Pulmonary artery endothelial cell (primary cell): ENCODE measurements at places on chromosomes 7 and 10.

- DNase-seq = no peak
These were observed 692.6 kb upstream of the COBL start for GRCh38 chr7:52009181-52009580.

GRCh38 chr10:67662415-67662814, 33.6 kb downstream of the CTNNA3 start:
- no peak for DNase-seq

- no peak for DNase-seq
These were observed 4.2 kb upstream of the NANOS1 start for GRCh38 chr10:119025336-119025735.

DNA sequence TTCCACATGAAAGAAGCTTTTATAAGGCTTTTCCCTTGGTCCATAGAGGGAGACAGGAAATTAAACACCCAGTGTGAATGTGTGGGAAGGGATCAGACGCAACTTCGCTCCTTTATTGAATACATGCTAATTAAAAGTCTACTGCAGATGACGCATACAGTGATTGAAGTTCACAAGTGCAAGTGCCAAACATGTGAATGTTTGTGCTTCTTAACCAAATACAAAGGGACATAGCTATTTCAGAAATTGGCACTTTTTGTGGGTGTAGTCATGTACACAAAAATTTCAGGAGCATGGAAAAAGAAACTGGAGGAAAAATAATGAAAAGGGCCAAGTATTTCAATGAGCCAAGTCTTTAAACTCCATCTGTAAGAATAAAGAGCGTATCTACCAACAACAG, 283.7 kb downstream of the SKAP2 start:
- no peak for DNase-seq

- DNase-seq = no peak
These were observed 30.7 kb downstream of the WDR86 start for GRCh38 chr7:151379193-151379520.
